ENCODE measurements at places on chromosomes 1 and 21.

DNA sequence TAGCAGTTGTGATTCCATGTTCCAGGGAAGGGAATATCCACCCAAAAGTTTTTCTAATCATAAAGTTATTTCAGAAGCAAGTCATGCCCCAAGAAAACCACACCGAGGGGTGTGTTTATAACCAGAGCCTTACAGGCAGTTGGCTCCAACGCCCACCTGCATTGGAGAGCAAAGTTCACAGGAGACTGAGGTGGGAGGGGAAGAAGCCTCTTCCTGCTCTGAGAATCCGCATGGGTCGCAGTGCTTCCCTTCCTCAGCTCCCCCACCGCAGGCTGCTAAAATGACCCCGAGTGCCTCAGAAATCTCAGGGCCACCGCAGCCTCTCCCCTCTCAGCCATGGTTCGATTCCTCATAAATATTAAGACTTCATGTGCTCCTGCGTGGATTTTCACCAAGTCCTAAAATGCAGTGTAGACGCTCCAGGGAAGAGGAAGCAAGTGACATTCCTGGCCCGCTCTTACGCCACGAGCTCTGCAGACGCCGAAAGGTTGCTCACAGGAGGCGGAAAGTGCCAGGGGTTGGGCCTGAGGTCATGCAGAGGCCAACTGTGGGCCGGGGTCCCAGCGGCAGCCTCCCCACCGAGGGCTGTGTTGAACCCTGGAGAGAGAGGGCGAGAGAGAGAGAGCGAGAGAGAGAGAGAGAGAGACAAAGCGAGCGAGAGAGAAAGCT is 13.4 kb upstream of the SPSB1 start:
- no peak for DNase-seq

DNA sequence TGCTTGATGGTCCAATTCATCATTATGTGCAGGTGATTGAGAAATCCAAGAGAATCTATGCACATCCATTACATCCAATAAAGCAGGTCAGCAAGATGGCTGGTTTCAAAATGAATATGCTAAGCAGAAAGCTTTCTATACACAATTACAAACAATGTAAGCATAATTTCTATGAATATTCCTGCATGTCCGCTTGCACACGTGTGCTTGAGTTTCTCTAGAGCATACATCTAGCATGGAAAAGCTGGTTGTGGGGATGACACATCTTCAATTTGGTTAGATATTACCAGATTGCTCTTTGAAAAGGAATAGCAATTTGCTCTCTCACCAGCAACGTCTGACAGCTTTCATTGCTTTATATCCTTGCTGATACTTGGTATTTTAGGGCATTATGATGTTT is 160.4 kb upstream of the HMGB4 start:
- DNase-seq: no peak

DNA sequence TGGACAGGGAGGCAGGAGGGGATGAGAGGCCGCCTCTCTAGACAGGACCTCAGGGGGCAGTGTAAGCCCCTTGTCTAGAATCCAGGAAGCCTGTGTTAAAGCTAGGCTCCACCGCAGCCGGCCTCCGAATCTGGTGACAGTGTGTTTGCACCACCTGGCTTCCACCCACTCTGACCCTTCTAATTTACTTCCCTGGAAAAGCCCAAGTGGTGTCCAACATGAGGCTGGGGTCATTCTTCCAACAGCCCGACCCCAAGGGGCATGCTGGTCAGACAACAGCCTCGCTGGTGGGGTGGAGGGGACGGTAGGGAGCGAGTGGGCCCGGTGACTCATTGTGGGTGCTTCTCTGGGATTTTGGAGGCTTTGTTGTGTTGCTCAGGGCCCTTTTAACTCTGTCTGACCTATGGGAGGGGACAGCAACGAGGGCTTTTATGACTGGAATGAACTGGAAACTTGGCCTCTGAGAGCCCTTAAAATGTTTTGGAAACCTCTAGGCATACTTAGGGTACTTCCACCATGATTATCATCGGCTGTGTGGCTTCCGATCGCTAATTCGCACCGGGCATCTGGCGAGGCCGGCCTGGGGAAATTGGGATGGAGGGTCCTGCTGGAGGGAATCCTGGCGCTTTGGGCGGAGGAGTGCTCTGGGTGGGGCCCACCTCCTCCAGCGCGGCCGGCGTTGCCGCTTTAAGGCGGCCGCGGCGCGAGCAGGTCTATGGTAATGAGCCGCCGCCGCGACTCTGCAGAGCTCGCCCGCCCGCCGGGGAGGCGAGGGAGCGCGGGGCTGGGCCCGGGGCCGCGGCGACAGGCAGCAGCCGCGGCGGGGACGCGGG is at the start of gene CELSR2:
CELSR2 (plus strand) TSS at position 743 of the 833 bp plus-strand sequence. CDS start 541 bp downstream, outside the sequence.
- no peak for DNase-seq

- DNase-seq: no peak
Observed at GRCh38 chr1:32713081-32713480, 10.5 kb upstream of the SYNC start.

GRCh38 chr1:68320349-68320748 is 88.0 kb upstream of the WLS start:
- no peak for DNase-seq

DNA sequence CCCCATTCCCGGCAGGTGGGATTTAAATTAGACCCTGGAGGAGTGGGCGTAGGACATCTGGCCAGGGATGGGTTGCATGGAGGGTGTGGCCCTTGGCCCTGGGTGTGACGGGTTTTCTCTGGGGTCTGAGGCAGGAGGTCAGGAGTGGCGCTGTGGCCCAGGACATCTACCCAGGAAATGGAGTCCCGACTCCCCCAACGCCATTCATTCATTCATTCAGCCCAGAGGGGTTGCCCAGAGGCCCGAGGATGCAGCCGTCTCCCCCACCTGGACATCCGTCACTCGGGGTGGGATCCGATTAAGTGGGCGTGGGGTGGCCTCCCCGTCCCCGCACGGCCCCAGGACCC is 663 bp downstream of the ATP13A2 start:
- DNase-seq: no peak

- no peak for DNase-seq
Observed at GRCh38 chr1:232923739-232924386, 26.5 kb upstream of the NTPCR start.

DNA sequence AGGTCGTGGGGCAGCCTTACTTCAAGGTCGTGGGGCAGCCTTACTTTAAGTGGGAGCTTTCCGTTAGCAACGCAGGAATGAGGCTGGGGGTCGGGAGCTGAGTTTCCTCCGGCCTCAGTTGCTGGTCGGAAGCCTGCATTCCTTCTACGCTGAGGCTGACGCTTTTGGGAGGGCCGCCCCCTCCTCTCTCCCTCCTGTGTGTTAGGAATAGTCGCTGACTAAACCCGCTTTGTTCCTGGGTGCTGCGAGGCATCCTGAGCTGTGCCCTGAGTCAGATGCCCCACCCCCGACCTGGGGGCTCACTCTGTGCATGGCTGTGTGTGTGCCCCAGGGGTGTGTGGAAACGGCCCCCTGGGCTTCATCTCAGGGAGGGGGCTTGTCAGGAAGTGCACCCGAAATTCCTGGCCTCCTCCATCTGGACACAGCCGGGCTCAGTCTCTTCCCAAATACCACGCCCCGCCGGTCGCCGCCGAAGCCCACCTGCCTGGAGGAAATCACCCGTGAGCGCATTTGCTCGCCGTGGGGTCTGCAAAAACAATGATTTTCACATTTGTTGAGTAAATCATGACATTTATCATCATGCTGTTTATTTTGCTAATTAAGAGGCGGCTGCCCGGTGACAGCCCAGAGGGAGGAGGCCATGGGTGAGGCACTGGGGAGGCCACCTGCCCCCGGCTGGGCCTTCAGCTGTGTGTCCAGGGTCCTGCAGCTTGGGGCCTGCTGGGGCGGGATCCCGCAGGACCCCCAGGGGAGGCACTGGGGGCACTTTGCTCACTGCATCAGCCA is 121.4 kb downstream of the PRDM16 start:
- no peak for DNase-seq

- no peak for DNase-seq
Observed at GRCh38 chr1:230746617-230747016, 571 bp upstream of the CAPN9 start.

DNA sequence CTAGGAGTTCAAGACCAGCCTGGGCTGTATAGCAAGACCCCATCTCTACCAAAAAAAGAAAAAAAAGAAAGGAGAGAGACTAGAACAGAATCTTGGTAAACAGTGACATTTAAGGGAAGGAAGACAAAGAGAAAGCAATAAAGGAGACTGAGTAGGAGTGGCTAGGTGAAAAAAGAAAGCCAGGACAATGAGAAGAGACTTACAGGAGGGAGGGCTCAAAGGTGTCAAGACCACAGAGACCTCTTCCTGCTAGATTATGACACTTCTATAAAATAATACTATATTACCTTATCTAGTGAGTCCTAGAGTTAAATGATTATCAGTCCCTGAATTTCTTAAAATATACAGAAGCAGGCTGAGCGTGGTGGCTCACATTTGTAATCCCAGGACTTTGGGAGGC is 10.1 kb upstream of the EPRS1 start:
- DNase-seq: no peak

DNA sequence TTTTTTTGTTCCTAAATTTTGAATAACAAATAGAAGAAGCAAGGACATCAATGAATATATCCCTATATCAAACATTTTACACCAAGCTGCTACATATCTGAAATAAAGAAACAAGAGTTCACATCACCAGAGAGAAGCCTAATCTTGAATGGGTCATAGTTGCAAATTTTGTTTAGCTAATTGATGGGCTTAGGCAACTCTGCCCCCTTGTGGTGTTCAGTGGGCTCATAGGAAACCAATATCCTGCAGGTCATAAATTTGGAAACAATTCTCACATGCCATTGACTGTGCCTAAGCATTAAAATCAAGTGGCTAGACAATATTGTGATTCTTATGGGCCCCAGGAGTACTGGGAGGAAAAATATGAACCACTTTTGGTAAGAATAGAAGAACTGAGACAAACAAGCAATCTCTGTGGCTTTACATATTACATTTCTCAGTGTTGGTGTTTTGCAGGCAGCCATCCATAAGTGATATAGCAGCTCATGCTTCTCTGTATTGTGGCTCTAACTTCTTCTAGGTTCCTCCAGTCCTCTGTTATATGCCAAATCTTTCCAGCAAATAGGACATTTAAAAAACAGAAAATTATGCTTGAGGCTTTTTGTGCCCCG is 1262.8 kb upstream of the PRMT6 start:
- no peak for DNase-seq

DNA sequence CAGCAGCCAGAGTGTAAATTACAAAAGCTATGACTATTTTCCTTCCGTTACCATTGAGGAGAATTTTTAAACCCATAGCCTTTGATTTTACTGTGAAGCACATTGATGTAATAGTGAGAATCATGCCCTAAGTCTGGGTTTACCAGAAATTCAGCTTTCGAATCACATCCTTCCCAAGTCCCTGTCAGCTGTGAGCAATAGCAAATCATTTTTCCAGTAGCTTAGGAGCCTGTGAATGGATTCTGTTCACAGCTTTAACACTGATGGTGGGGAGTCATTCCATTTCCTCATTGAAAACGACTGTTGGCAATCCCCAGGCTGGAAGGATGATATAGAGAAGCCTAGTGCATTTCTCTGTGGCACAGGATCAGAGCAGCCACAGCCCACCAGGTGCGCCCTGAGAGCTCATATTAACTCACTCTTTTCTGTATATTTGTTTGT is 82.2 kb upstream of the C1orf105 start:
- no peak for DNase-seq

- DNase-seq: no peak
Observed at GRCh38 chr1:204958317-204959307, 84.4 kb upstream of the CNTN2 start.

DNA sequence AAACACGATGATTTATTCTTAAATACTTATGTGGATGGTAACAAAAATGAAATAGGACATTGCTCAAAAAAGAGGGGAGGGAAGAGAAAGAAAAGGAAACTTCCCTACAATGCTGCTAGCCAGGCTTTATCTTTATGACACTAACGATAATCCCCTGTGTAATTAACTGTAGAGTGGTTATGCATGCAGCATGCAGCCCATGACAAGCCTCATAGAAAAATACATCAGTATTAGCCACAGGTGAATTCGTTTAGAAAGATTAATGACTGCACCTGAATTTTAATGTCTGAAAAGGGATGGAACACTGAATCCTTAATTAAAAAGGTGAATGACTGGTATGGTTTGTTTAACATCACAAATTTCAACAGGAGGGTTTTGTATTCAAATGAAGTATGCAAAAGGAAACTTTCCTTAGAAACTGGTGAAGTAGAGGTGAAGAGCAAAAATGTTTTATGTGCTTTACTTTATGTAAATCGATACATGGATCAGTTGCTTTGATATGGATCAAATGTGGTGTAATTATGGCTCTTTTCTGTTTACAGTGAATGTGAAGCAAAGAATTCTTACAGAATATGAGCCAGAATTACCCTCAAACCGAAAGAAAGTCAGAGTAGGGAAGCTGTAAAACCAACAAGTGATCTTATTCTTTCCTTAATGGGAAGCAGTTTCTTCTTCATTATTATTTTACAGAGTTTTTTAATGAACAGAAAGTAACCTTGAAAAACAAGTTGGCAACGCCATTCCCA is 569.6 kb upstream of the ADGRL2 start:
- DNase-seq: no peak

DNA sequence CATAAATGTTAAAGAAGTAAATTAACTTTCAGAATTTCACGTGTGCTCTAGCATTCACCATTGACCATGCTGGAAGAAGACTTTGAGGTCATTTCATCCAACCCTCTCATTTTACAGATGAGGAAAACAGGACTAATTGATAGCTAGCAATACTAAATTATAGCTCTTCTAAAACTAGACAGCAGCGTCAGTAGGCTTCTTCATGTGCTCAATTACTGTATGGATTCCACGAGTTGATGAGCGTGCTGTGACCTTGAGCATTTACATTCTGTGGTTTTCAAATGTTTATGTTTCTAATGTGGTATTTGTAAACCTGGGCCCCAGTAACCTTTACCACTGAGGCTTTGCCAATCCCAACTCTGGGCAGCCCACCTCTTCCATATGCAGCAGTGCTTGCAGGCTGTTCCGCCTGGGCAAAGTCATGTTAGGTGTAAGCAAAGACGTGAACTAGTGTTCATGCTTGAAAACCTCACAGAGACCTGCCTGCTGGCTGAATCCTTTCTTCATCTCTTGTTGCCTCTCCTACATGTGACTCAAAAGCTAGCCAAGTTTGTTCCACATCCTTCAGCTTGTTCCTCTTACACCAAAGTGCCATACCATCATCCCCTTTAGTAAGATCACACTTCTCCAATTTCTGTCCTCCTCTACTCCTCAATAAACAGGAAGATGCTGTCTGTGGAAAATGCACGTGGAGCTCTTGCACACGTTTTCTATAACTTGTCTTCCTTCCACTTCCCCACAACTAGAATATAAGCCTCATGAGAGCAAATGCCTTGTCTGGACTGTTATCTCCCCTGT is 17.2 kb downstream of the KCNJ15 start:
- DNase-seq: no peak

GRCh38 chr1:19973616-19974015 is 5.8 kb downstream of the PLA2G2A start:
- DNase-seq: no peak

GRCh38 chr1:31886866-31887265 is 51.3 kb downstream of the PTP4A2 start:
- DNase-seq: no peak

DNA sequence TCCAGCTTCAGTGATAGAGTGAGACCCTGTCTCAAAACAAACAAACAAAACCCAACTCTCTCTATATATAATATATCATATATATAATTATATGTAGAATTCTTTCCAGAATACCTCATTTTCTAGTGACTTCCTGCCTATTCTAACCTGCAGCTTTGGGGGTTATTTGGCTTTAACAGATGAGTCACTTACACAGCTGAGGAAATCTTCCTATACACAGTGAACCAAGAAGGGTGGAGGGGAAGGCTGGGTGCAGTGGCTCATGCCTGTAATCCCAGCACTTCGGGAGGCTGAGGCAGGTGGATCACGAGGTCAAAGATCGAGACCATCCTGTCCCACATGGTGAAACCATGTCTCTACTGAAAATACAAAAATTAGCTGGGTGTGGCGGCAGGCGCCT is 9.2 kb downstream of the RAB29 start:
- DNase-seq: no peak

- no peak for DNase-seq
Observed at GRCh38 chr1:110434946-110435345, 16.0 kb upstream of the PROK1 start.

All from smooth muscle cell of the brain vasculature (primary cell).